ENCODE measurements at places on chromosomes 3 and 15. TPM values are rescaled to one million over a fixed set of nuclear protein-coding genes. Genes with fewer than 3 reads are reported as not detected.

The TICRR gene
- 10.3 TPM for total RNA-seq

The CNTN3 gene
- total RNA-seq, result 0.84 TPM

The PIERCE2 gene
- total RNA-seq, result 2.4 TPM

The FBXW12 gene
- total RNA-seq, result not detected

The CCDC39 gene
- not detected for total RNA-seq

The C3orf49 gene
- total RNA-seq, result not detected

The ITIH1 gene
- total RNA-seq, result not detected

The WDR93 gene
- 0.15 TPM for total RNA-seq
